Astrocyte of the cerebellum (primary cell): ENCODE measurements at places on chromosomes 3 and 15.

GRCh38 chr15:78684657-78685056 is 43.6 kb upstream of the CHRNB4 start:
- no peak for DNase-seq

DNA sequence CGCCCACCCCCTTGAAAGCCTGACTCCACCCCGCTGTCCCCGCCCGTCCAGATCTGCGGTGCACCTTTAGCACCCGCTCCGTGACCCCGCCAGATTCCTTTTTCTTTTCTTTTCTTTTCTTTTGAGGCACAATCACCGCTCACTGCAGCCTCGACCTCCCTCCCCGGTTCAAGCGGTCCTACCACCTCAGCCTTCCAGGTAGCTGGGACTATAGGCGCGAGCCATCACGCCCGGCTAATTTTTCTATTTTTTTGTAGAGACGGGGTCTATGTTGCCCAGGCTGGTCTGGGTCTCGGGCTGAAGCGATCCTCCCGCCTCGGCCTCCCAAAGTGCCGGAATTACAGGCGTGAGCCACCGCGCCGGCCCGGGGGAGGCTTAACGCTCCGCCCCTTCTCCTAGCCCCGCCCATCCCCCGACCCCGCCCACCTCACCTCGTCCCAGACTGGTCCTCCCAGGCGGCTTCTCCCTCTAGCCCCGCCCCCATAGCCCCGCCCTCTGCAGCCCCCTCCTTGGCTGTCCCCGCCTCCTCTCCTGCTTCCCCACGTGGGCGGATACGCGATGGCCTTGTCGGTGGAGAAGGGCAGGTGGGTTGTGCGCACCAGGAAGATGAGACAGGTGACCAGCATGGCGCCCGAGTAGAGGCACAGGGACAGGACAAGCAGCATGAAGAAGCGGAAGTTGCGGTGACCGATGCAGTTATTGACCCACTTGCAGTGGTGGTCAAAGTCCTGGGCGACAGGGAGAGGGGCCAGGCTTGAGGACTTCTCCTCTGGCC is 3.2 kb downstream of the ZDHHC19 start:
- no peak for DNase-seq

DNA sequence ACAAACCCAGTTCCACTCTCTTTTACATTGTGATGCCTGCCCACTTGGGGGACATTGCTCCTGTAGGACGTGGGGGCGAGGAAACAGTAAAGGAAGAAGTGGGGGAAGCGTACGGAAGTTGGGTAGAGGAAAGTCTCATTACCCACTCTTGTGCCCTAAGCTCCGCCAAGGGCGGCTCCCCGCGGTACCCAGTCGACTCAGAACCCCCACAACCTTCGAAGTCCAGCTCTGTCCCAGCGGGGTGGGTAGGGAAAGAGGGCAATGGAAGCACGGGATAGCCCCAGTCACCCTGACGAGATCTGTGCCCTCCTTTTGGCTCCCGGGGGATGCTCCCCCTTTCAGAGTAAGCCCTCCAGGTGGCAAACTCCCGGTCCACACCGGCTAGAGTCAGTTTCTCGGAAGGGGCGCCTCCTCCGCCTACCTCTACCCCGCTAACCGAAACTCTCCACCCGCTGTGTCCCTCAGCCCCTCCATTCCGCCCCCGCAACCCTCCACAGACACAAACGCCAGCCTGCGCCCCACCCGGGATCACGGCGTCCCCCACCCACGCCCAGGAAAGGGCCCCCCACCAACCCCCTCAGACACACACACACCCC is 527 bp downstream of the CSNK1G1 start:
- no peak for DNase-seq

GRCh38 chr3:58840949-58841348 is 174.4 kb upstream of the FAM3D start:
- DNase-seq, result no peak

DNA sequence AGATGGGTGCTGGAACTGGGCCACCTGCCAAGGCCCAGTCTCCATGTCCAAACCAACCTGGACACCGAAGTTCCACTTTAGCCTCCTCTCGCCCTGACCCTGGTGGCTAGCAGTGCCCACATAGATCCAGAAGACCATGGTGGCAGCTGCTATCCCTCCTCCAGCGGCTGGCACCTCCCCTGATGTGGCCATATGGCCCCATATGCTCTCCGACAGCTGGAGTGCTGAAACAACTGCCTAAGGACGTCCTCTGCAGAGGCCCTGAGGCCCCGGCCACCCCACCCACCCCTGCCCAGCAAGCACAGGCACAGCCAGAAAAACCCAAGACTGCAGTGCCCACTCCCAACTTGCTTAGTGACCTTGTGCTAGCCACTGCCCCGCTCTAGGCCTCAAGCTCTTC is 182.3 kb upstream of the LINGO1 start:
- no peak for DNase-seq

- DNase-seq, result no peak
Measured at GRCh38 chr3:108448593-108448992, 61.8 kb downstream of the MYH15 start.

DNA sequence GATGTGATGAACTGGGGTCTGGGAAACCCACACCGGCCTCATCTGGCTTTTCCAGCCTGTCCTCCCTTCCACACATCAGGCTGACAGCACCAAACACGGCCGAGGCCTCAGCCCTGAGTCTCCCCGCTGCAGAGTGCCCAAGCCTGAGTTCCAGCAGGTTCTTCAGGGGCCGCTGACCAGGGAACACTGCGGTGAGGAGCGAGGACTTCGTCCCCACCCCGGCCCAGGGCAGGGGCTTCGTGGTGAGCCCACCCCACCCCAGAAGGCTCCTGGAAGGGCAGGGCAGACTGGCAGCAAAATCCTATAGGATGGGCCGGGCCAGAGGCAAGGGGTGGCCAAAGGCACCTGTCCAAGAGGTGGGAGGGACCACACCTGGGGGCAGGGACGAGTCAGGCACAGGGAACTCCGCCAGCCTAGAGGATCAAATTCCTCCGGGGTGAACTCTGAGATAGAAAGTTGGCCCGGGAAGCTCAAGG is at the start of gene SLC51A:
SLC51A (plus strand) TSS at position 446 of the 476 bp plus-strand sequence. CDS start 179 bp downstream, outside the sequence.
- no peak for DNase-seq

- no peak for DNase-seq
Measured at GRCh38 chr15:55549305-55549704, 38.8 kb downstream of the PYGO1 start.

DNA sequence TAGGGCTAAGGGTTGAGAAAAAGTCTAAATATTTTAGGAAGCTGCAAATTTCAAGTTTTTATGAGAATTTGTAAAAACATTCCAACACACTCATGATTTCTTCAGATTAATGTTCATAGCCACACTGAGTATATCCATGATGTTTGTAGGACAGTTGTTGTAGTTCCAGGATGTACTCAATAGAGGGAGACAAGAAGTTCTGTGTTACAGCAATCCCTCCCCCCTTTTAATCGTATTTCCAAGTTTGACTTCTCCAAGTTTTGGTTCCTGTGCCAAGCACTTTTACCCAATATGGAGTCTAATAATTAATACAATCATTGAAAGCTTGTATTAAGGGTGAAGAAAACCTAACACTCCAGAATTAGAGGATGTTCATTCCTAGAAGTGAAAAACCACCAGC is 143.4 kb downstream of the FEZF2 start:
- DNase-seq, result no peak

DNA sequence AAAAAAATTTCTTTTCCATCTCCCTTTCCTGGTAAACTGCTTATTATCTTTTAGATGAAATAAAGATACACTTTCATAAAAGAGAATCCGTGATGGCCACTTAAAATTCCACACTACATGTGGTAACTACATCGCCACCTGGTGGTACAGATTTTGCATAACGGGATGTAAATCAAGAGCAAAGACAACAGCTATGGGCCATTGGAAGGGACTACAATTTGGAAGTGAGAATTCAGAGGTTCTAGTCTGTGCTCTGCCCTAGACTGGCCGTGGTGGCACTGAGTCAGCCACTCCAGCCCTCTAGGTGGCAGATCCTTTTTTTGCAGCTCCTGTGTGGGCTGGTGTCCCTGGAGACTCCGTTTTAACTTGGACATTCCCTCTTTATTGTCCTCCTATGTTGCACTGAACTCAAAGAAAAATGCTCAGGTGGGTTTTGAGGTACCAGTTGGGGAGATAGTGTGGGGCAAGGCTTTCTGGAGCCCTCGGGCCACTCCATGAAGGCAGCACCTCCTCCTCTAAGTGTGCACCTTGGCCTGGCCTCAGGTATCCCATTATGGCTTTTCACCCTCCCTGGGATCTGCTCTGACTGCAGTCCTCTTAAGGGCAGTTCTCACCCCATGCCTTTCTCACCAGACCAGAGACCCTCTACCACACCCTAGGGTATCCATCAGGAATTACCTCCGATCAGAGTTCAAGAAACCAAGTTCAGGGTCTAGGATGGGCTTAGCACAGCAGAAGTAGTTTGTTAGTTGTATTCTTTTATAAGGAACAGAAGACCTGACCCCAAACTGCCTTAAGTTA is 54.9 kb downstream of the SPSB4 start:
- peak; percentile 89 for DNase-seq

GRCh38 chr15:26698555-26698954 is 74.3 kb downstream of the GABRB3 start:
- no peak for DNase-seq

DNA sequence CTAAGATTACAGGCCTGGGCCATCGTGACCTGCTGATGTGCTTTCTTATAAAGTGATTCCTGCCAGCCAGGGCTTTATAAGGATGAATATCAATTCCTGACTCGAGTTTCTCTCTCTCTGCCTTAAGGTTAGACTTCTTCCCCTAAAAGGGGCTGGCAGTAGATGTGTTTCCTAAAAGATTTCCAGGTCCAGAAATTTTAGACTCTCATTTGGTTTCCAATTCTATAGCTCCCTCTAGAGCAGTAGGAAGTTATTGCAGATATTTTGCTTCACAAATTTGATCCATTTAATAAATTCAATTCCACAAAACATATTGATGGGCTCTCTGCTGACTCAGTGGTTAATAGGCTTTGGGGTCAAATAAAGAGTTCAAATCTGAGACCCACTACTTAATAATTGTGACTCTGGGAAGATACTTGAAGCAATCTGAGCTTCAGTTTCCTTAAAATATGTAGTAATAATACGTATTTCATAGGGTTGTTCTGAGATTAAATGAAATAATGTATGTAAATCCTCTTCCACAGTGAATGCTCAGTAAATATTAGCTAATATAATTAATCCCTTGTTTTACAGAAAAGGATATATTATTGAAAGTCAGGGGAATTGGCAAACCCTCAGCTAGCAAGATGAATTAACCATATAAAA is 2.1 kb downstream of the TRIM69 start:
- DNase-seq, result peak; percentile 57

DNA sequence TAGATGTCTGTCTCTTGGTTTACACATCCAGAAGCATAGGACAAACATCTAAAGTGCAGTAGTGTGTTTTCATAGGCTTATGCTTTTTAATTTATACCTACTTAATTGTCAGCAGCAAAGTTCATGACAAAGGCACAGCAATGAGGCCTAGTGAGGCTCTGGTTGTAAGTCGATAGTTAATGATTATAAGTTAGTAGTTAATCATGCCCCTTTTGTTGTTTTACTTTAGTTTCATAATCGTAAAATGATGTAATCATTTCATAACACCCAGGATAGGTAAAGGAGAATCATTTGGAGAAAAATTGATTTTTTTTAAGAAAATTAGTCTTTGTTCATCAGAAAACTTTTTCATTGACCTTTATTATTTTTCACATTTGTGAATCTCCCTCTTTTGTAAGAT is 351.9 kb downstream of the LSAMP start:
- no peak for DNase-seq

DNA sequence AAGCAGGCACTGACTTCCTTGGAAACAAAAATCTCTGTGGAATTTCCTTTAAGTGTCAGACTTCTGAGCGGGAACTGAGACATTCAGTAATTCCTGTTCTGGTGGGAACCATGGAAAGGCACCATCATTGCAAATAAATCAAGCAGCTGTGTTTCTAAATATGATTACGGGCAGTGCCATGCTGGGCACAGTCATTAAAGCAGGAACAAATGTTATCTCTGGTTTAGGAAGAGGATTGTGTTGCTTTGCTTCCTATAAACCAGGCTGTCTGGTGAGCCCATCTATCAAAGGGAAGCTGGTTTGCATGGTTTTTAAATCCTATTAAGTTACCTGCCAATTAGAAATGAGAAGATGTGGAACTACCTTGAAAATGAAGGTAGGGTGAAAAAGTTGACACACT is 86.7 kb downstream of the EBLN2 start:
- DNase-seq, result no peak

- no peak for DNase-seq
Measured at GRCh38 chr3:134251731-134252391, 1.2 kb upstream of the RYK start.

DNA sequence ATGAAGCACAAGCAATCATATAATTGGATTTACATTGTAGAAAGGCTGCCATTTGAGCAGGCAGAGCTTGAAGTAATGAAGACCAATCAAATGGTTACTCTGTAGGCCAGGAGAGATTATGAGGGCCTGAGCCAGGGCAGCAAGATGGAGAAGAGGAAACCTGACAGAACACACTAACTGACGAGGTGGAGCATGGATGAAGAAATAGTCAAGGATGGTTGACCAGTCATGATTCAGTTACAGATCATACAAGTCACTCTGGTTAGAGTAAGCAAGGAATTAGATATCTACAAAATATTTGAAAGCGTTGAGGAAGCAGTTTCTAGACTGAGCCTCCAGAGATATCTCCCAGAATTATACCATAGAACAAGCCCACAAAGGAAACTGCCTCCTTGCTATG is 101.8 kb upstream of the THSD4 start:
- no peak for DNase-seq

DNA sequence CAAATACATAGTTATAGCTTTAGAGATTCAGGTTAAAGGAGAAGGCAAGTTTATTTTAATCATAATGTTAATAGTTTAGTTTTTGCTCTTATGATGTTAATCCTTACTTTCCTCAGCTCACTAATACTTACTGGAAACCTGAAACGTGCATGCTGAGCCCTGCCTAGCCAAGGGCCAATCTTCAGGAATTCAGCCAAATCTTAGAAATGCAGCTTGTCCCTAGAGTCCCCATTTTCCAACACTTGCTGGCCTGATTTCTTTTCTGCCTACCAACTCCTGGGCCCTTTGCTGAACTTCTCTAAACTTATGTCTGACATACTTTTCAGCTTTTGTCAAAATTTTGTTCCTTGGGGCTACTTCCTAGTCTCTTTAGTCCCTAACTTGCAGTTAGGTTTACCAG is 22.8 kb downstream of the BCHE start:
- no peak for DNase-seq

DNA sequence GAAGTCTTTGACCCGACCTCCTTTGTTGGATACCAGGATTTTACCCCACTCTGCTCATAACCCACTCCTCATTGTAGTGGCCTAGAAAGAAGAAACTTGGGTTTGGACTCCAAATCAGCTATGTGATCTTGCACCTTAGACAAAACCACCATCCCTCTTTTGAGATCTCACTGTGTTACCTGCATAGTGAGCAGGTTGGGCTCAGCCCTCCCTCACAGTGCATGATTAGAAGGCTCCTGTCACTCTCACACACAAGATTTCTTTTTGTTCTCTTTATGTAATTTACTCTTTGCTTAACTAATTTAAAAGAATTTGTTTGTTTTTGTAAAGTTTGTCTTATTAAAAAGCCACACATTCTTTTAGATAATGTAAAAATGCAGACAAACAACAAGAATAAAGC is 587.8 kb downstream of the MECOM start:
- DNase-seq, result no peak
